Stimulated activated CD8-positive, alpha-beta memory T cell treated with anti-CD3 and anti-CD28 coated beads, Interleukin-2, amount 100 ng/mL, for 1 hour (primary cell): ENCODE measurements at places on chromosomes 11 and 22.

GRCh38 chr11:33959855-33960400, 68.1 kb upstream of the LMO2 start:
- DNase-seq: no peak

DNA sequence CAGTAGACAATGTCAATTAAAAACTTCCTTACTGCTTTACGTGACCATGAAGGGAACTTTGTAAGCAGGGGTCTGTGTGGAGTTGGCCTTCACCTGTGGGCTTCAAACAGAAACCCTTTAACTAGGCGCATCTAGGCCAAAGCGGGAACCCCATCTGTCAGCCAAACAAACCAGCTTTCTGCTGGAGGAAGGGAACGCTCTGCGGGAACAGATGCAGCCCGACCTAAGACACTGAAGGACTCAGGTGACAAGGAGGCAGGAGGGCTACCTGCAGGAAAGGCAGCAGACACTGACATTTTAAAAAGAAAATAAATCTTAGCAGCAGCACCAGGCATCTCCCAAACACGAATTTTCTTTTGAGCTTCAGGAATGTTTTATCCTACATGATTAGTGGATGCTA, 78.4 kb downstream of the CADM1 start:
- DNase-seq: no peak

GRCh38 chr11:9802291-9802861, 138.5 kb downstream of the SWAP70 start:
- no peak for DNase-seq

DNA sequence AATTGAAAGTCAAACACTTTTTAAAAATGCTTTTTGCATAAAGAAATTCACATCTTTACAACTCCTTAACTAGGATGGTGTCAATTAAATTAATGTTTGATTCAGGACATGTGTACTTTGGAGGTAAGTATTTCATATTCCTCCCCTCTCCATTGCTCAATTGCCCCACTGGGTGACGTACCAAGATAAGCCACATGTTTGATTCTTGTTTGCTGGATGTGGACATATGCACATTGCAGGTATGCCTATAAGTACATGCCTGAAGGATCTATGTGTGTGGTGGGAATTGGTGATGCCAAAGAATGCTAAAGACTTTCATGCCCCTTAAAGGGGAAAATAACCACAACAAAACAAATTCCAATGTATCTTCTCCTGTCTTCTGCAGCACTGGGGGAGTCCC, 5.8 kb downstream of the CD44 start:
- no peak for DNase-seq

GRCh38 chr11:124394408-124394807, 4.4 kb downstream of the OR8B3 start:
- DNase-seq: no peak

GRCh38 chr22:35995772-35996171, 32.9 kb downstream of the RBFOX2 start:
- no peak for DNase-seq

DNA sequence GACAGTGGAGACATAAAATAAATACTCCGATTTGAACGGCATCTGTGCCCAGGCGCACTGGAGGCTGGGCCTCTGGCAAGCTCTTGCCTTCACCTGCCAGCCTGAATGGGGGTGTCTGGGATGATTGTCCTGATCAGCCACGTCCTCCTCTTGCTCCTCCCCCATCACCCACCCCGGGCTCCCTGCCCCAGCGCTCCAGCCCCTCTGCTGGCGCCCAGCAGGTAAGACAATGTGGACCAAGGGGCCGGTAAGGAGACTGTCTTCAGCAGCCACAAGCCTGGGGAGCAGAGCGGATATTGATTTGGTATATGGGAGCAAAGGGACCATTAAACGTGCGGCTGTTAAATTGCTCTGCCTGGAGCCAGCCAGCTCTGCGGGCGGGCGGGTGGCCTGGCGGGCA, 24.9 kb downstream of the WNT11 start:
- no peak for DNase-seq

DNA sequence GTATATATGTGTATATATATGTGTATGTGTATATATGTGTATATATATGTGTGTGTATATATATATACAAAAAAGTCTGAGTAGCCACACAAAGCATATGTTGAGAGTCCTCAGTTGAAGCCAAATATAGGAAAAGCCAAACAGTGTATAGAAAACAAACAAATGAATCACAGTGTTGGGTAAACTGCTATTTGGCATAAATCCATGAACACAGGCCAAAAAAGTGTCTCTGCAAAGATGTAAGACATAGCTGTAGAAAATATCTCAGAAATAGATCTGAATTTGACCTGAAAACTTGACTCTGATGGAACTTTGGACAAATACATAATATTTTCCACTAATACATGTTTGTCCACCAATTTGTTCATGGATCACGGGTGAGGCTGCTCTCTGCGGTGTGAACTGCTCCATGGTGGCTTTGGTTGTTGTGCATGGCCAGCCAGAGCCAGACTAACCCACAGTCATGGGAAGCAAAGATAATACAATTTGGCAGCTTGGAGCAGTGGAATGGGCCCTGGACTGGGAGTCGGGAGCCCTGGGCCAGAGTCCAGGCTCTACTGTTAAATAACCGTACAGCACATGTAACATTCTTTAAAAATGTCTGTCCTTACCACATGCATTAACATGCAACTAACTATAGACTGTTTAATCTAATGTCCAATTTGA, 76.9 kb upstream of the EED start:
- DNase-seq: no peak

GRCh38 chr11:76598426-76598839, 72.1 kb downstream of the LRRC32 start:
- no peak for DNase-seq

- DNase-seq: no peak
Observed at GRCh38 chr11:45828996-45829395, 18.3 kb upstream of the CRY2 start.

DNA sequence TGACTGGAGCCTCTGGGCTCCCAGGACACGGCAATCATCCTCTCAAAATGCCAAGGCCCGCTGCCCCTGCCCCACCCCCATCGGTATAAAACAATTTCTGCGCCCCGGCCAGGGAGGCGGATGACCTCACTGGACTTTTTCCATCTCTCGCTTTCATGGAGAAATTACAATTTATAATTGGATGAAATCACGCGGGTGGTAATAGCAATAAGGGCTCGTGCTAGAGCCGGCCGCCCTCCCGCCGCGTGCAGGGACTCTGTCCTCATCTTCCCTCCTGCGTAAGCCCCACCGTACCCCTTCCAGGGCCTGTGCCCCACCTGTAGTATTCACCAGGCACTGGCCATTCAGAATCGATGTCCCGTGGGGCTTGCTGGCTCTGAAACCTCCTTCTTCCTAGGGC, 64.5 kb downstream of the MACROD1 start:
- no peak for DNase-seq

DNA sequence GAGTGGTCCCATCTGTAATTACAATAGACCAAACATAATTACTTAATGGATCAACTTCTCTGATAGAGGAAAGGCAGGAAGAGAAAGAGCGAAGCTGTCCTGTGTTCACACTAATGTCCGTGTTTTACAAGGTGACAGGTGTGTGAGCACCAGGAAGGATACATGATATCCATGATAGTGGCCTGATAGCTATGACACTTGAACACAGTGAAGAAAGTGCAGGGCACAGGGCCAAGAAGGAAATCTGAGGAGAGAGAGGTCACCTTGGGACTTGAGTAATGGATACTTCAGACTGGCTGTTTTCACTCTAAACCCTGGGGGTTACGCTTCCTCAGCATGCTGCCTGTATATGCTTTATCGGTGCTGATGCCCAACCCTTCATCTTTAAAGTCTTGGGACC, 29.4 kb downstream of the TUB start:
- DNase-seq: no peak

GRCh38 chr11:75465701-75466531, 32.9 kb upstream of the KLHL35 start:
- DNase-seq: no peak

DNA sequence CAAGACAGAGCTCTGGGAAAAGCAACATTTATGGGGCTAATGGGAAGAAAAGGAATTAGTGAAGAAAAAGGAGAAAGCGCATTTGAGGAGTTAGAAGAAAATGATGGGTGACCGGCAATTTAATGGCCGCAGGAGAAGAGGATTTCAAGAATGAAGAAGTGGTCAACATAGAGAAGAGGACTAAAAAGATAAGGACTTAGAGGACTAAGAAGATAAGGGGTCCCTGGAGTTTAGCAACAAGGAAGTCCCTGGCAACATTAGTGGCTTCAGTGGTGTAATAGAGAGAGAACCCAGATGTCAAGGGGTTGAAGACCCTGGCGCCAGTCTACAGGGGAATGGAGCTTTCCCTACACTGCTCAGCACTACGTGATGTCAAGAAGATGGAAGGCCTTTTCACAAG, 32.3 kb downstream of the WEE1 start:
- DNase-seq: no peak

GRCh38 chr11:115470928-115471327, 33.3 kb downstream of the CADM1 start:
- no peak for DNase-seq

- DNase-seq: no peak
Observed at GRCh38 chr11:106889718-106890117, 128.6 kb downstream of the GUCY1A2 start.

DNA sequence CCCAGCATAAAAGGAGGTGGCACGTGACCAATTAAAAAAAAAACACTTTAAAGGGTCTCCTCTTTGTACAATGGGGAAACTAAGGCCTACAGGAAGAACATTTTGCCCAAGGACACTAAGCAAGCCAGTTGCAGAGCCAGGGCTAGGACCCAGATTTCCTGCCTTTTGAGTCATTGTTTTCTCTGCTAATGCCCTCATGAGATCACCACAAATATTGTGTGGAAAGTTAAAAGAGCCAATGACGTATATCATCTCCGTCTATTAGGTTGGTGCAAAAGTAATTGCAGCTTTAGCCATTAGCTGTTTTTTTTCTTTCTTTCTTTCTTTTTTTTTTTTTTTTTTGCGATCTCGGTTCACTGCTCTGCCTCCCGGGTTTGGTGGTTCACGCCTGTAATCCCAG, 24.1 kb upstream of the LRRC32 start:
- DNase-seq: no peak

- no peak for DNase-seq
Observed at GRCh38 chr11:46951864-46952263, 15.3 kb downstream of the CSTPP1 start.
